Activated CD4-positive, alpha-beta T cell treated with anti-CD3 and anti-CD28 coated beads for 36 hours (primary cell): ENCODE measurements at places on chromosomes 1 and 21. TPM values are rescaled to one million over a fixed set of nuclear protein-coding genes. Genes with fewer than 3 reads are reported as not detected.

Gene SDC3
- 0.37 TPM for total RNA-seq

Gene SAMSN1
- total RNA-seq = 39.8 TPM

Gene NPHS2
- total RNA-seq = not detected

Gene TOR1AIP1
- total RNA-seq = 71.6 TPM

Gene ANKRD34A
- 5.8 TPM for total RNA-seq

Gene LRRN2
- not detected for total RNA-seq

Gene KCNJ6
- total RNA-seq = not detected

Gene ALPL
- not detected for total RNA-seq

Gene CRB1
- 0.05 TPM for total RNA-seq

Gene PTPRC
- 458 TPM for total RNA-seq

Gene USH2A
- total RNA-seq = not detected

Gene FAAH
- 5.3 TPM for total RNA-seq

Gene CCDC27
- total RNA-seq = not detected

Gene CYP4A11
- total RNA-seq = not detected

Gene TTLL10
- not detected for total RNA-seq

Gene PTGFR
- total RNA-seq = not detected

Gene GBP7
- not detected for total RNA-seq

Gene ST7L
- 10.6 TPM for total RNA-seq

Gene PRKAA2
- not detected for total RNA-seq

Gene S100B
- total RNA-seq = not detected

Gene CYP4Z1
- not detected for total RNA-seq

Gene TRIM58
- 0.16 TPM for total RNA-seq

Gene PAQR7
- 4.4 TPM for total RNA-seq

Gene THEM5
- total RNA-seq = not detected

Gene CXADR
- total RNA-seq = 0.30 TPM

Gene AMY2A
- total RNA-seq = not detected

Gene MNDA
- not detected for total RNA-seq

Gene ORC1
- total RNA-seq = 51.0 TPM

Gene ATP1A4
- total RNA-seq = not detected

Gene C2CD4D
- total RNA-seq = 2.4 TPM

Gene ADGRB2
- 1.2 TPM for total RNA-seq

Gene CHI3L2
- 12.7 TPM for total RNA-seq

Gene MYBPHL
- not detected for total RNA-seq

Gene SPATC1L
- 8.1 TPM for total RNA-seq

Gene RORC
- total RNA-seq = 3.8 TPM

Gene HES4
- total RNA-seq = 4.2 TPM

Gene ARHGEF10L
- total RNA-seq = not detected

Gene CFAP126
- not detected for total RNA-seq

Gene KCND3
- total RNA-seq = not detected

Gene LCE1C
- total RNA-seq = not detected
